GF-D8 (cell line): ENCODE measurements at places on chromosomes 7 and 10.

DNA sequence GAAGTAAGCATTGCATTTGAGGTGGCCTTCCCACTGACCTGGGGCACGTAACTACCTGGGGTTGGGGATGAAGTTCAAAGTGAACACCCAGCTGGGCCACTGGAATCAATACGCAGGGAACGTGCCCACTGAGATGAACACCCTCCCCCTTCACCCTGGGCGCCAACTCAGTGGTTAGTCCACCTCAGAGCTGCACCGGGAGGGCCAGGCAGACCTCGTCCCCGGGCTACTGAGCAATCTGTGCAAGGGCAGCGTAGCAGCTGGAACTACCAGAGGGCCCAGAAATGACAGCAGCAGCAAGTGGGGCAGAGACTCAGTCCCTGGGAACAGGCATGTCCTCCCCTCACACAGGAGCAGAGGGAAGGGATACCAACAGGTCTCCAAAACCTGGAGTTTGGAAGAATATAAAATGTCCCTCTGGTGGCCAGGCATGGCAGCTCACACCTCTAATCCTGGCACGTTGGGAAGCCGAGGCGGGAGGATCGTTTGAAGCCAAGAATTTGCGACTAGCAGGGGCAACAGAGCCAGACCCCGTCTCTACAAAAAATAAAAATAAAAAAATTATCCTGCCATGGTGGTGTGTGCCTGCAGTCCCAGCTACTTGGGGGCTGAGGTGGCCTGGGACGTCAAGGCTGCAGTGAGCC lies 143.9 kb downstream of the SH3PXD2A start:
- no peak for DNase-seq

DNA sequence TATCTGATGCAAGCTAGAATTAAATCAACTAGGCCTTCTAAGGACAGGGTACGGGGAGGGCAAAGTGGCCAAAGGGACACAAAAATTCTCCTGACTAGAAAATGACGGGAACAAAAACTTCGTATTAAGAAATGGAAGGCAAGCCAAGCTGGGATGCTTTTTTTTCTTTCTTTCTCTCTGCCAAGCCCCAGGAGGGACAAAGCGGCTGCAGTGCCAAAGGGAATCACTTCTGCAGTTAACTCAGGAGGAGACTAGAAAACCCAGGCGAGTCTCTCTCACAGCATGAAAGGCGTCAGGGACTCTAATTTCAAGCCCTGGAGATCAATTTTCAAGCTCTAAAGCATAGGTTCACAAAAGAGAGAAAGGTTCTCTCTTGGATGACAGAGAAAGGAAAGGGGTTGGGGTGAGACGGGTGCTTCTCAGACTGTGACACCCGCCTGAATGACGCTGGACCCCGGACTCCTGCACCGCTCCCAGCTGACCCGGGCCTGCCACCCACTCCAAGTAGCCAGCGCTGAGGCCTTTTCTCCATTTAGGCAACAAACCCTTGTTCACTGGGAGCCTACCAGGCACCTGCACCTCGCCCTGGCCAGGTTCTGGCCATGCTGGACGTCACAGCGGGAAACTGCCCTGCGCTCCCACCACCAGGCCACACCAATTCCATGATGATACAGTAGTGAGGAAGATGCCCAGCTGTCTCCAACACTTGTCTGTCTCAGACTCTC lies 56.5 kb downstream of the KIAA1549 start:
- DNase-seq, result no peak

GRCh38 chr10:52778511-52779392 lies 6.2 kb upstream of the MBL2 start:
- no peak for DNase-seq

- DNase-seq, result no peak
Observed at GRCh38 chr10:53808677-53809372, 992.2 kb downstream of the PCDH15 start.

DNA sequence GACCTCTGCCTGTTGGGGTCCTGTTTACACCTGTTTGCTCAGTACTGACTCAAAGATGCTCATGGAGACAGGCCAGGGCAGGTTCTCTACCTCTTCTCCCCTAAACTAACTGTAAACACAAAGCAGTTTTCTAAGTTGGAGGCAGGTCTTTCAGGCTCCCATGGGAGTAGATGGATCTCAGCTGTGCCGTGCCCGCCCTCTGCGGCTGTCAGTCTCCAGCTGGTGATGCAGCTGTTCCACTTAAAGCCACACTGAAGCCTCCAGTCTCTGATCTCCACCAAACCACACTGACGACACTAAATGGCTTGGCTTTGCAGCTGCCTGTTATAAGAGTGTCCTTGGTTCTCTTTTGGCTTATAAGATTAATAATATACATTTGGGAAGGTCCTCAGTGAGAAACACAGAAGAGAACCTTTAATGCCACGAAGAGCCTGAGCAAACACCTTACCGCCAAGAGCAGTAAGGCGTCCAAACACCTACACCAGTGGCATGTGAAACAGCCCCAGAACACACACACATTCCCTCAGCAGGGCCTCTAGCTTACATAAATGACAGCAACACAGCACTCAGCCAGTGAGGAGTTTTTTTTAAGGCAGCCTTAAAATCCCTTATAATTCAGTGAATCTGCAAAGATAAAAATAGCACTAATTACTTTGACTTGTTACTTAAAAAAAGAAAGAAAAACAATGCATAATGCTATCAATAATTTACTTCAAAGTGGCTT lies 60.4 kb upstream of the KCNIP2 start:
- DNase-seq, result no peak

GRCh38 chr7:75718390-75719031 lies 20.2 kb downstream of the HIP1 start:
- DNase-seq, result no peak

GRCh38 chr7:1811850-1812508 lies 141.9 kb downstream of the ELFN1 start:
- peak; percentile 14 for DNase-seq

GRCh38 chr7:36209814-36210183 lies 56.7 kb downstream of the EEPD1 start:
- DNase-seq, result no peak

- DNase-seq, result no peak
Observed at GRCh38 chr10:63711867-63712716, 190.9 kb downstream of the REEP3 start.

DNA sequence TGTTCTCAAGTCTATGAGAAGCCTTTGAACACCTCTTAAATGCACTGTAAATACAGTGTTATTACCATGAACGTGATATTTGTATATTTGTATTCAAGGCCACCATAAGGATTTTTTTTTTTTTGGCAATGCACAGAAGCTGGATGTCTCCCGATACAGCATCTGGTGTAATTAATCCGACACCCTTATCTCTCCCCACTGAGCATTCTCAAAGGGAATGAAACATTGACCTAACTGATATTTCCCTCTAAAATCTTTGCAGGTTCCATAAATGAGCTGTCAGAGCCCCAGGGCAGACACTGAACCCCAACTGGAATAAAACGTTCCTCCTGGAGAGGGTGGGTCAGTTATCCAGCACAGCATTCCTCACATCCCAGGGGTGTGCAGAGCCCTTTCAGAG lies 316.6 kb downstream of the PAXIP1 start:
- no peak for DNase-seq

GRCh38 chr7:111910656-111911055 lies 295.5 kb downstream of the DOCK4 start:
- DNase-seq, result no peak

- DNase-seq, result no peak
Observed at GRCh38 chr7:18798088-18798906, 302.7 kb downstream of the HDAC9 start.

DNA sequence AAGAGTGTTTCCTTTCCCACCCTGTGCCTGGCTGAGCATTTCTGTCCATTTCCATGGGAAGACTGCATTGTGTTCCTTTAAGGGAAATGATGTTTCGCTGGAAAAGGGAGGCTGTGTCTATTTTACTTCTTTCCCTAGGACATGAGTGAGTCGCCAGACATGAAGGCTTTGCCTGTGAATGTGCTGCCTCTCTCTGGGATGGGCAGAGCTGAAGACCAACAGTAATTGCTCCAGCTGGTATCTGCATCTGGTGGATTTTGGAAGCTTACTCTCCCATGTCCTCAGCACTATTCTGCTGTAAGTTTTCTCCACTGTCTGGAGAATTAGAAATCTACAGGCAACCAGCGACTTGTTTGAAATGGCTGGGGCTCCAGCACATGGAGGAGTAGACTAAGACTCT lies 264.6 kb upstream of the BMPER start:
- DNase-seq, result no peak

DNA sequence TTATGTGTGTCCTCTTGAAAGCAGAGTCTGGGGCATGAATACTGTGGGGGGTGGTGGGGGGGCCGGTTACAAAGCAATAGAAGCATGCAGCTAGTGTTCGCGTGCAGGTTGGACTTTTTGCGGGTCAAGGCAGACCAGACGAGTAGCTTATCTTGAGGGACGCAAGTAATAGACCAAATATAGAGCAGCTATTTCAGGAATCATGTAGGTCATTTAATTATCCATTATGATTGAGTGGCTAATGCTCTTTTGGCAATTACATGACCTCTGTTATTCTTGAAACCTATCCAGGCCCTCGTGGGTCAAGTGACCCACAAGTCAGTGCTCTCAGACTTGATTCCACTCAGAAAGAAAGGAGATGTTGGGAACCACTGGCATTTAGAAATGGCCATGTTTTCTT lies 93.0 kb downstream of the BTRC start:
- DNase-seq, result no peak

DNA sequence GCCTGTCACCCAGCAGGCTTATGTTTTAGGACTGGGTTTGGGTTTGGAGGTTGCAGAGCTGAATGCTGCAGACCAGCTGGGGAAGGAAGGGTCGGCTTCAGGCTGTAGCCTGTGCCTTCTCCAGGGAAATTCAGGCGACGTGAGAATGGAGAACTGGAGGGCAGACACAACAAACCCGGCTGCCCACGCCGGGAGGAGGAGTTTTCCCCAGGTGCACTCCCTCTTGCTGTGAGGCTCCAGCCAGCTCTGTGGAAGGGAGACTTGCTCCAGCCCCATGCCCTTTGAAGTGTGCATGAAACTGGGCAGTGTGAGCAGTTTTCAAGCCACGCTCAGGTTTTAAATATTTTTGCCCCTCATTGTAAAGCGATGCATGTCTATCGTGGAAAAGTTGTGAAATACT lies 279.1 kb downstream of the CCSER2 start:
- no peak for DNase-seq

DNA sequence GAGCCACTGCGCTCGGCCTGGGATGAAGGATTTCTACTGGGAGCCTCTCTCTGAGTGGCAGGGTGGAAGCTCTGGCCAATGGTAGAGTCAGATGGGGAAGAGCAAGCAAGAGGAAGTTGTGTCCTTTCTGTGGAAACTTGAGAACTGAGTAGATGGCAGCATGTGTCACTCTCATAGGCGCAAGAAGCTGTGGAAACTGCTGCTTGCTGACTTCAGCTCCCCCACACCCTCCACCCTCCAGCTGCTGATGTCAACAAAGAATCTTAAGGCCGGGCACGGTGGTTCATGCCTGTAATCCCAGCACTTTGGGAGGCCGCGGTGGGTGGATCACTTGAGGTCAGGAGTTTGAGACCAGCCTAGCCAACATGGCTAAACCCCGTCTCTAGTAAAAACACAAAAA lies 39.8 kb upstream of the SRGN start:
- DNase-seq, result peak; percentile 90

DNA sequence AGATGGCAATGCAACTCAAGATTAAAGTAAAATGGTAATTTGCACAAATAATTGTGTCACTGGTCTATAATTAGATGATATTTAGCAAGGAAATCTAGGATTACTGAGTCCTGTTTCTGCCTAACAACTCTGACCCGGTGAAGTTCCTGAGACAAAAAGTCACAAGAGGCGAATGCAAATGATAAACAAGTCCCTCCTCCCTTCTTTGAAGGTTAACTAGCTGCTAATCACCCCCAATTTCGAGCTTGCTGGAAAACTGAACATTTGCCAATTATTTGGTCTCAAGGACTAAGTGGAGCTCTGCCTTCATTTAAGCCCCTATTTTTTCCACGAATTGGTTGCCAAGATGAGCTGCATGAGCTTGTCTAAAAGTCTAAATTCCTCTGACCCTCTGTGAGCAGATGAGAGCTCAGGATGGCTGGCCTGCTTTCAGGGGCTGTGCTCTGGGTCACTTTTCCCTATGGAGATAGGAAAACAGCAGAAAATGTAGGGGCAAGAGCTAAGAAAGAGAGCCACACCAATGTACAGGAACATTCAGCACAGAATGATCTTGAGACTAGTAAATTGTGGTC lies 127.3 kb downstream of the MBL2 start:
- no peak for DNase-seq

DNA sequence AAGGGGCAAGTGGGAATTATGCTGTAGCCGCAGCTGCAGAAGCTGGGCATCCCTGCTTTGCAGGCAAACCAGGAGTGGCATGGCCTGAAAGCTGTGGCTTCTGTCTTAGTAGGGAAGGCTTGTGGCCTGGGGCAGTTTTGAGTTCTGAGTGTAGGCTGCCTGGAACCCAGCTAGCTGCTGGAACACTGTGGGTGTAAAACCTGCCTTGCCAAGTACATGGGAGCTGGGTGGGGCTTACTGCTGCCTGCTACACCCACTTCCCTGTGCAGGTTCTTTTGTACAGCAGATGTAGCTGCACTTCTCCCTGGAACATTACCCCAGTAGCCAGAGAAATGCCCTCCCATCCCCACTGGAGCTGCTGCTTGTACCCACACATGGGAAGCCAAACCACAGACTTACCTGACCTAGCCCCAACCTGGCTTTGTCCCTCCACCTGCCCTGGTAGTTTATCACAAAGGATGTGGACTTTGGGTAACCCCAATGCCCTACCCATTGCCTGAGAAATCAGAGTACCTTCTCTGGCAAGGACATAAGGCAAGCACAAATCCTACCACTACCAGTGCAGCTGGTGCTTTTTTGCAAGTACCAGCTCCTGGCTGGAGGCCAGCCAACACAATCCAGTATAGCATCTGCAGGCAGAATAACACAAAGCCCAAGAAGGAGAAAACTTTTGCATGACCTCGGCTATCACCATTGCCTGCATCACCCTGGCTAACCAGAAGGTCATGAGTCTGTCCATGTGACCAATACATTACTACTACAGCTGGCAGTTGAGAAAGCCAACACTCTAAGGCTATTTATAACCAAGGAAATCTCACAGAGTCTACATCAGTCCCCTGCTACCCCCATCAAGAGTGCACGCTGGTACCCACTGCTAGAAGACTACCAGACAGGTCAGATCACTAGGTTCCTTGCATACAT lies 26.5 kb upstream of the PPP1R3A start:
- no peak for DNase-seq

DNA sequence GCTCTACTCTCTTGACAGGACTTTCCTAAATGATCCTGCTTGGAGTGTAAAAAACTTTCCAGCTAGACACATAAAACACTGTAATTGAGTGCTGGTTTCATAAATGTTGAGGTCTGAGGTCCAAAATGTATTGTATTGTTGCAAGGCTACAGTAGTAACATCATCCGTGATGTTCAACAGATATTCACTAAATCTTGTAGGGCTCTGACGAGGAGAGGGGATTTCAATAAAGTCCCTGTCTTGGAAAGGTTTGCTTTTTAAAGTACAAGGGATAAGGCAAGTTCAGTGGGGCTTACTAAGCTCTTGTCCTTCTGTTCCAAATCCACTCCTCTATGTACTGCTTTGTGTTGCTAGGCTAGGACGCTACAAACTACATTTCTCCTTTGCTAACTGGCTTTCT lies 48.9 kb downstream of the FHIP2A start:
- DNase-seq, result no peak

GRCh38 chr10:26859241-26860101 lies 1.3 kb downstream of the ABI1 start:
- DNase-seq, result no peak

GRCh38 chr7:151599401-151600227 lies 79.9 kb upstream of the RHEB start:
- no peak for DNase-seq
